Osteoblast (primary cell): ENCODE measurements at places on chromosomes 13 and 19. TPM values are rescaled to one million over a fixed set of nuclear protein-coding genes. Genes with fewer than 3 reads are reported as not detected.

DNA sequence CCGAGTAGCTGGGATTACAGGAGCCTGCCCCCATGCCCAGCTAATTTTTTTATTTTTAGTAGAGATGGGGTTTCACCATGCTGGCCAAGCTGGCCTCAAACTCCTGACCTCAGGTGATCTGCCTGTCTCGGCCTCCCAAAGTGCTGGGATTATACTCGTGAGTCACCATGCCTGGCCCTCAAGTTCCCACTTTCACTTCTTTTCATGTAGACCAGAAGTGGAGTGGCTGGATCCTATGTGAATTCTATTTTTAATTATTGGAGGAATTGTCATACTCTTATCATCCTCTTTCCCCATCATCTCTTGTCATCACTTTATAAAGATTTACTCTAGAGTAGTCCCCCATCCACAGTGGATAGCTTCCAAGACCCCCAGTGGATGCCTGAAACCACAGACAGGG is 12.8 kb upstream of the SIGLEC10 start:
- DNase-seq: no peak

GRCh38 chr13:74696148-74696922 is 562.1 kb upstream of the KLF12 start:
- no peak for DNase-seq

DNA sequence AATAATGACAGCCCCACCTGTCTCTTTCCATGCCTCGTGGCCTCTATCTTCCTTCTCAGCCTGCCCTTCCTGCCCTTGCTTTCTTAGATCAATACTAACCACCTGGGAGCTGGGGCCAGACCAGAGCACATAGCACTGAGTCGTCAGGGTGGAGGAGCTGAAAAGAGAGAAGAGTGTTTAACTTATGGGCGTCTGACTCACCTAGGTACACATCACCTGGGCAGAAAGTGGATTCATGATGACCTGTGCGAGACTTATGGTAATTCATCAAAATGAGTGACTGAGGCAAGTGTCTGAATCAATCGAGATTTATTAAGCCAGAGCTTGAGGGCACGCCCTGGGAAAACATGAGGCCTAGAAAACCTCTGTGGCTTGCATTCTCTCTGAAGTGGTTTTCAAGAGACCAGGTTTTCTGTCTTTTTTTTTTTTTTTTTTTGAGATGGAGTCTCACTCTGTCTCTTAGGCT is 19.2 kb downstream of the CEACAM6 start:
- DNase-seq: no peak

DNA sequence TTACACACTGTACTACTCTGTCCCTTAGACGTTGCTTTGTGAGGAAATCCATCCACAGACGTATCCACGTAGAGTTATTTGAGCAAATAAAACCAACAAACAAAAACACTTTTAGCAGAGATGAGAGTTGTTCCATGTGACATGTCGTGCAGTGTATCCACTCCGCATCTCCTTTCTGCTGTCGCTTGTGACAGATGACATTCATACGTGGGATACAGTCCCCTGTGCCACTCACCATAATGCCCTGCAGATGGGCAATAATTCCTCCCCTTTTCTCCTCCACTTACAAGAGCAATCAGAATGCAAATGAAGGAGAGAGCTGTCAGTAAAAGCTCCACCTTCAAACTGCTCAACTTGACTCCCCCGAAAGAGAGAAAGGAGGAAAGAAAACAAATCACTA is 26.0 kb downstream of the IRS2 start:
- no peak for DNase-seq

The ZNF534 gene
- total RNA-seq: not detected in 2 replicates

GRCh38 chr13:77207943-77208342 is 119.0 kb downstream of the MYCBP2 start:
- DNase-seq: peak; percentile 36

The PRKCG gene
- total RNA-seq: under 0.01 TPM in 1 of 2 replicates, not detected in the other

The ACP5 gene
- total RNA-seq: 0.59 and 2.5 TPM in 2 replicates

DNA sequence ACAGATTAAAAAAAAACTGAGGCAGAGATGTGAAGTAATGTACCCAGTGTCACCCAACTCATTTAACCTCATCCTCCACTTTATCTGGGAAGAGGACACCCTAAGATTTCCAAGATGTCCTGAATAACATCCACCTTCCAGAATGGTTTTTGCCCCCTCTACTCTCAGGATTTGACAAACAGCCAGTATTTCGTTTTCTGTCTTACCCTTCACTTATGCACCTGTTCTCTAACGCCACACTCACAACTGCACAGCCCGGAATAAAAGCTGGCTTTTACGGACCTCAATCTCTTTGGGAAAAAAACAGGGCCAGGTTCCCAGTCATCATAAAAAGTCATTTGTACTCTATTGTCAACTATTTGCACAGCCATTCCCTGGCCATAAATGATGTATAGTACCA is 21.2 kb upstream of the CEACAM6 start:
- no peak for DNase-seq

The GNG8 gene
- not detected in 2 replicates for total RNA-seq

- DNase-seq: no peak
These were observed 8.0 kb upstream of the CCER2 start for GRCh38 chr19:38919837-38920601.

GRCh38 chr19:55441692-55442321 is 1.3 kb downstream of the SHISA7 start:
- DNase-seq: peak; percentile 73

- DNase-seq: no peak
These were observed at the start of gene CEACAM21 for GRCh38 chr19:41575998-41576397. CEACAM21 (plus strand) TSS chr19:41576166; CDS start chr19:41576275, 109 bp downstream.

DNA sequence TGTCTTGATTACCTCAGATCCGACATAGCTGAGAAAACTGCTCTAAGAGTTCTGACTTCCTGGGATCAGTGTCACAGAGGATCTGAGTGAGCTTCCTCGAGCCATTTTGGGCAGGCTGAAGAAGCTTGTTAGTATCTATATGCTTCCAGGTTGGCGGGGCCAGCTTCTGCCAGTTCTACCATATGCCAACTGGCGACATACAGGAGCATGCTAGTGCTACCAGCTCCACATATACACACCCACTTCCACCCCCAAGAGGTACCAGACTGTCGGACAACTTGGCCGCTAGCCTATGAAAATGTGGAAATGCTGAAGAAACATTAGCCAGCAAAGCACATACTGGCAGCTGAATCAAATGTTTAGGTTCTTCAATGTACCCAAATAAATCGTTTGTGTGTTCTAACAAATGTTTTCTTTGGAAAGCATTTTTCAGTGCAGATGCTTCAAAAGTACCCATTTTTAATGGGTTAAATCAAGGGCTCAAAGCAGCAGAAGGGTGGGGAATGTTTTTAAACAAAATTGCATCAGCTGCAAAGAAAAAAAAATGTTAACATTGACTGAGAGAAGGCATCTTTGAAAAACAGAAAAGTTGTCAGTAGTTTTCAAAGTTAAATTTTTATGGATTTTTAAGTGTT is 163.7 kb downstream of the KLF12 start:
- DNase-seq: no peak

- no peak for DNase-seq
These were observed 6.6 kb upstream of the OR10H5 start for GRCh38 chr19:15780610-15781418.
